ENCODE measurements at places on chromosomes 1 and 21.

DNA sequence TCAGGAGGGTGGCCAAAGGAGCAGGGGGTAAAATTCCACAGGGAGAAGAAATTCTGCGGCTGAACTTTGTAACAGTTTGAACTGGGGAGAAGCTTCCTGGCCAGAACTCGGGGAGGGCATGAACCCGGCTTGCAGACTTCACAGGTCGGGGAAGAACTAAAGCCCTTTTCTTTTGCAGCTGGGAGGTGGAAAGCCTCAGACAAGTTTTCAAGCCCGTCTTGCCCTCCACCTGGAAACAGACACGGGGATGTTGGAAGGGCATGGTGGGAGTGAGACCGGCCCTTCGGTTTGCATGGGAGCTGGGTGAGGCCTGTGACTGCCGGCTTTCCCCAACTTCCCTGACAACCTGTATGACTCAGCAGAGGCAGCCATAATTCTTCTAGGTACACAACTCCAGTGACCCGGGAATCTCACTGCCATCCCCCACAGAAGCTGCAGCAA is 11.3 kb downstream of the THEM4 start:
- DNase-seq = no peak

DNA sequence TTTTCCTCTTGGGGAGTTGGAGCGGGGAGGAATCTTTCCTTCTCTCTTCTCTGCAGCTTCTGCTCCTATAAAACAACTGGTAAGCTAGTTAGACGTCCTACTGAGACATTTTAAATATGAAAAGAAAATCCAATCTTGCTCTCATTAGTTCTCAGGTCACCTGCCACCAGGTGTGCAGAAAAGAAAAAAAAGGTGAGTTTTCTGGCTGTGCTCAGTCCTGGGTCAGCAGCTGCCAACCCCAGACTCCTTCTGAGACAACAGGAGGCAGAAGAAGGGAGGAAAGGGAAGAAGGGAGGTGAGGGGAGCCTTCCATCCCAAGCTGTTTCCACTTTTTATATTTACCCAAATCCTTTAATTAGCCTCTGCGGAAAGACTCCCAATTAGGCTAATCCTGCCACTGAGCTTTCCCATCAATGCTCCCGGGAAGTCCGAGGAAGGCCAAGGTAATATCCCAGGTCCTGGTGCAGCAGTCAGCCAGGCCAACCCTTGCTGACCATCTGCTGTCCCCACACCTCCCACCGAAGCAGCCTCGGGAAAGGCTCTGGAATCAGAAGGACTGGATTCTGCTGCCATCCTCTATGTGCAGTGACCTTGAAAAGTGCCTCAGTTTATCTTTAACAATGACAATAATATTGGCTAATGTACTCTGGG is 33.4 kb downstream of the GLIS1 start:
- no peak for DNase-seq

DNA sequence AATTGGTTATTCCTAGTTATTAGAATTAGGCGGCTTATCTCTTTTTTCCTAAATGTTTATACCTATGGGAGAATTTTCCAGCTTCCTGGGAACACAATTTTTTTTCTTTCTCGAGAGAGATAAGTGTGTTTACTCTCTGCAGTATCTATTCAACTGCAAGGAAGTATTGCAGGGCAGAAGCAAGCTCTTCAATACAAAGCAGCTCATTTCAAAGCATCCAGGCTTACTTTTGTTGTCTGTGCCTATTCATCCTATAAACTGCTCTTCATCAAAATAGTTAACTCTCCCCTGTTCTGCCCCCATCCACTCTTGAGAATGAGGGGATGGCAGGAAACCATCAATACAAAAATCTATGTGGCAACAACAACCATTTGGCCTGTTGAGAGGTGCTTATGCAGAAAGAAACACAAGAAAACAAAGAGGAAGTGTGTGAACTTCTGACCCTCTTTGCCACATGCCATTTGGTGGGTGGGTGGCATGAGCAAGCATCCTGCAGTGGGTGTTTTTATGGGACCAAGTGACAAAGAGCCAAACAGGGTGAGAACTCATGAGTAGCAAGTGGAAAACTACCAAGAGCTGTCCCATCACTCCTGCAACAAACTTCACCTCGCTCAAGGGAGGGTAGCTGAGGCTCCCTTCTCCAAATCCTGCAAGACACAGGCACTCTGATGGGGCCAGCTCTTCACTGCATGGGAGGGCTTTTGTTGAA is 50.6 kb upstream of the MRPS6 start:
- DNase-seq = no peak

DNA sequence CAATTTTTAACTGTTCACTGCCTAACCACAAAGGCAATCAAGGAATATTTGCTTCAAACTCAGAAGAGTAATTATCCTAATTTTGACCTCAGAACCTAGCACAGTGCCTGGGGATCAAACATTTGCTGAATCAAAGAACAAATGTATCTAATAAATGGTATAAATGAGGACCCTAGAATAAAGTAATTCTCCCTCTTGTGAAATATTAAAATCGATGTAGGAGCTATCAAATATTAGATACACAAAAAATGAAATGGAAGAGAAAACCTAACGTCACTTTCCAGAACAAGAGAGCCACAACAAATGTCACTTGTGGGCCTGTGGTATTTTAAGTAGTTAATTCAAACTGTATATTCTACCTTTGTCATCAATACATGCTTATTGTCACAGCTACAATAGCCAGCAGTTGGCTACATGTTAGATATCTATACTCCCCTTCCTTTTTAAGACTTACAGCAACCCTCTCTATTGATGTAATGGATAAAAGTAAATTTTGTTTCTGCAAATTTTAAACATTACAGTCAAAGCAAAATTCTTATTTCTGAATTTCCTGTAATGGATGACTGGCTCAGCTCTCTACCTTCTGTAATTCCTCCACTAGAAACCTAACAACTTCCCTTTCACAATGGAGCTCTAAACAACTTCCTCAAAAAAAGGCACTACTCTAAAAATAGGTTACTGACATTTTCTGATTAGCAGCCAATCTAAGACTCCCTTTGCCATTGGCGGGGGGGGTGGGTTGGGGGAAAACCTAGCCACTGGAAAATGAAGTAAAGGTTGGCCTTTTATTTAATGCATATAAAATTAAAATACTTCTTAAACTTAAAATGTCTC is 37.6 kb downstream of the PUM1 start:
- DNase-seq = no peak

DNA sequence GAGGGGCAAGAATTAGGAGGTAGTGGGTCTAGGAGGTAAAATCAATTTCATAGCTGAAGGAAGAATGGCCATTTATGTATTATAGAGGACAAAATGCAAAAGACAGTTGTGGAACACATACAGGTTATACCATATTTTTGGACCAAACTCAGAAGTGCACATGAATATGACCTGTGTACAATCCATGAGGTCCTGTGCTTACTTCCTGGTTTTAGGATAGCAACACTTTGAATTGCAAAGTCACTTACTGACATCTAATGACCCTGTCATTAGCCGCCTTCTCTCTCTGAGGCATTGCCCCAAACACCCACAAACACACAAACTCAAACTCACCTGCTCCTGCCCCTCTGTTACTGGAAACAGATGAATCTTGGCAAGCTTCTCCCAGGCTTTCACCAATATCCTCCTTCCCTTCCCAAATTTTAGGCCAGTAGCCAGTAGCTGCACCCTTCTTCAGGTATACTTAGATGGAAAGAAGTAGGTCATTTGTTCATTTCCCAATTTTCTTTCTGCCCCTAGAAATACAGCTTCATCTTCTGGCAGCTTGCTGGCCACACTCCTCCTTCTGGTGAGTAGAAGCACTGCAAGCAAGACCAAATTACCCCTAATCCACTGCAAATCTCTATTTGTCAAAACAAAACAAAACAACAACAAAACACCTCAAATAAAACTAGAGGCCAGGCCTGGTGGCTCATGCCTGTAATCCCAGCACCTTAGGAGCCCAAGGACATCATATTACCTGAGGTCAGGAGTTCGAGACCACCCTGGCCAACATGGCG is 13.7 kb upstream of the RPL5 start:
- no peak for DNase-seq

GRCh38 chr1:33563699-33564098 is 91.3 kb downstream of the ZSCAN20 start:
- no peak for DNase-seq

DNA sequence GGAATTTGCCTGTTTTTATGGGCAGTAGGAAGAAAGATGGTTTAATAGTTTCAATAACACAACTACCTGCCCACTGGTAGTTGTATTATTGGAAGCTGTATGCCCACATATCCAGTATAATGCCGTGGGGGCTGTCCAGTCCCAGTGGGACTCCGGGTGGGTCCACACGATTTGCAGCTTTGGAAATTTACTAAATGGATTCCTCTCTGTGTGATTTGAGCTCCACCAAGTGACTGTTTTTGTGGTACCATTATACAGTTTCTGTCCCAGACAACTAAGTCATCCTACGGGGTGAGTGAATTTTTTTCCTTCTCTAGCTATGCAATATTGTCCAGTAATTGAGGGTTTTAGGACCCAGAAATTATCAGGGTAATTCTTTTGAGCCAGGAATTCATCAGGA is 86.8 kb downstream of the PLA2G4A start:
- no peak for DNase-seq

DNA sequence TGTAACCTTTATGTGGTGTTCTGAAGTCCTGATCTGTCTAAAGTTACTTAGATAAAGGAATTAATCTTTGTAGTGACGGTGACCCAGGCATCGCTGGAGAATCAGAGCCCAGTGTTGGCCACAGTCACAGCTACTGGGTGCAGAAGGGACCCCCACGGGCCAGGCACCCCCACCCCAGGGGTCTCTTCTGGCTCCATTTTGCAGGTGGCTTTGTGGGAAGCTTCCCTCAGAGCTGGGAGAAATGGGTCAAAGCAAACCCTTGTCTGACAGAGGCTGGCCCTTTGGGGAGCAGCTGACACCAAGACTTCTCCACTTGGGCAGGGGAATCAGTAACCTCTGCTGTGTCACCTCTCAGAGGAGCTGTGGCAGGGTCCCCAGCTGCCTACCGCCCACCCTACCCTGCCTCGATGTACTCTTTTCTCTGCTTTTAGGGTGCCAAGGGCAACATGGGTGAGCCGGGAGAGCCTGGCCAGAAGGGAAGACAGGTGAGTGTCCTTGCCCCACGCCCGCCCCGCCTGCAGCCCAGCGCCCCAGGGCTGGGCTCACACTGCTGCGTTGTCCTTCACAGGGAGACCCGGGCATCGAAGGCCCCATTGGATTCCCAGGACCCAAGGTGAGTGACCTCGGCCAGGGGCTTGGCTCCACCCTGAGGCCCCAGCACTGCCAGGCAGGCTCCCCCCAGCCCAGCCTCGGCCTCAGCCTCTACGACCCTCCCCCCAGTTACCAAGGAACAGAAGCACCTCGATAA is 17.7 kb downstream of the COL6A2 start:
- DNase-seq = no peak

DNA sequence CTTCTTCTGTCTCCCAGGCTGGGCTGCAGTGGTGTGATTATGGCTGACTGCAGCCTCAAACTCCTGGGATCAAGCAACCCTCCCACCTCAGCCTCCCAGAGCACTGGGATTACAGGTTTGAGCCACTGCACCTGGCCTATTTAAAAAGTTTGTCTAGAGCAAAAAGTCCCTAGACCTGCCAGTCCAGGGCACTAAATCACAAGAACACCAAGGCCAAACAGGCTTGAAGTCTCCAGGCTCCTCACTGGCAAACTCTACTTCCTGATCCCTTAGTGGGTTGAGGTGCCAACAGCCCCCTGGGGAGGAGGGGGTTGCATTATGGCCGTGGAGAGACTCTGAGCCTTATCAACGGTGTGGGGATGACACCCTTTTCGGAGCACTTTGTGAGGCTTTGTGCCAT is 76.0 kb downstream of the CLIC6 start:
- DNase-seq = no peak

DNA sequence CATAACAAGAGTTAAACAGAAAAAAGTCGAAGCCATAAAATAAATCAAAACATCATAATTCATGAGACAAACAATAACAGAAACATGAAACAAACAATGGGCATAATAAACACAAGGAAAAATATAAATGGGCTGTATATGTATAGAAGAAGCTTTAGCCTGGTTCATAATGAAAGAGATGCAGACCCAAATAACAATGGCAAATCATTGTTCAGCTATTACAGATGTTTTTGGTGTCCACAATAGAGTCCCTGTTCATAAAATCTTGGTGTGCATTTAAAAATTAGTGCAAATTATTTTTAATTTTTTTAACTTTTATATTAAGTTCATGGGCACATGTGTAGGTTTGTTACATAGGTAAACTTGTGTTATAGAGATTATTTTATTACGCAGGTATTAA is 1185.9 kb upstream of the B3GALT2 start:
- DNase-seq = no peak

DNA sequence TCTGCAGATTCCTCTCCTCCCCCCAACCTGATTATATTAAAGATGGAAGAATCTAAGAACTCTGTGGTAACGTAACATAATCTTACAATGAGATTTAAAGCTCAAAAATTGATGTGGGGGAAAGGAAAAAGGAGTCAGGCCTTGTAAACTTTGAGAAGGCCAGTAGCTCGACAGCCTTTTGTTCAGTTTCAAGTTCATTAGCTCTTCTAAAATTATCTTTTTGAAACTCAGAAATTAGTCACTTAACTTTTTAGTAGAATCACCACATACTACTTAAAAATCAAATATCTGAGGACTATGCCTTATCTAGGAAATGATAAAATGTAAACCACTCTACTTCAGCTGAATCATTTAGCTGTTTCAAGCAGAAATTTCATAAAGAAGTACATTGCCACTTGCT is 996.2 kb downstream of the AMY1C start:
- no peak for DNase-seq

- no peak for DNase-seq
Observed at GRCh38 chr1:9761855-9762254, 61.9 kb downstream of the CLSTN1 start.

Measured in right lung (tissue), 10 donors.